Activated naive CD4-positive, alpha-beta T cell treated with anti-CD3 and anti-CD28 coated beads, Interleukin-2, amount 50 U/mL, for 72 hours (primary cell): ENCODE measurements at places on chromosomes 12 and 14.

DNA sequence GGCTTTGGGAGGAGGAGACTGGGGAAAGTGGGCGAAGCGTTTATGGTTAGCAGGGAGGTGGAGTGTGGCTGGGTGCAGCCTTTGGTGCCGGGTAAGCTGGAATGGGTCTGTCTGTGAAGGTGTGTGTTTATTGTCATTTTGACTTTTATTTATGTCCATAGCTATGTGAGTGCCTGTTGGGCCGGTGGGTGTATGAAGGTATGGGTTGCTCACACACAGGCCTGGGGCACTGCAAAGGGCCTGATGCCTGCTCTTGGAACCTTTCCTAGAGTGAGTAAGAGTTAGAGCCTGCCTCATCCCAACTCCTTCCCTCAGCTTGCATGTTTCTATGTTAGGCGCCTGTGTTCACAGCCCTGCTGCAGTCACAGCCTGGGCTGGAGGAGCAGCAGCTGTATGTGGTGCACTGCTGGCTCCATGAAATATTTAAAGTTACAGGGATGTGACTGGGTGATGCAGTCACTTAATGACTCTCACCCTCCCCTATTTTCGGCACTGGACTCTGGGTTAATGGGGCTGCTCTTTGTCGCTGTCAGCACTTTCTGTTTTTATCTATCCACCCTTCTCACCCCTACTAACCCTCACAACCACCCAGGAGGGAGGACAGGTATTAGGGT, 2.6 kb upstream of the PPP1R1A start:
- no peak for DNase-seq

- no peak for DNase-seq
These were observed 1.3 kb upstream of the PTGDR start for GRCh38 chr14:52266179-52266578.

DNA sequence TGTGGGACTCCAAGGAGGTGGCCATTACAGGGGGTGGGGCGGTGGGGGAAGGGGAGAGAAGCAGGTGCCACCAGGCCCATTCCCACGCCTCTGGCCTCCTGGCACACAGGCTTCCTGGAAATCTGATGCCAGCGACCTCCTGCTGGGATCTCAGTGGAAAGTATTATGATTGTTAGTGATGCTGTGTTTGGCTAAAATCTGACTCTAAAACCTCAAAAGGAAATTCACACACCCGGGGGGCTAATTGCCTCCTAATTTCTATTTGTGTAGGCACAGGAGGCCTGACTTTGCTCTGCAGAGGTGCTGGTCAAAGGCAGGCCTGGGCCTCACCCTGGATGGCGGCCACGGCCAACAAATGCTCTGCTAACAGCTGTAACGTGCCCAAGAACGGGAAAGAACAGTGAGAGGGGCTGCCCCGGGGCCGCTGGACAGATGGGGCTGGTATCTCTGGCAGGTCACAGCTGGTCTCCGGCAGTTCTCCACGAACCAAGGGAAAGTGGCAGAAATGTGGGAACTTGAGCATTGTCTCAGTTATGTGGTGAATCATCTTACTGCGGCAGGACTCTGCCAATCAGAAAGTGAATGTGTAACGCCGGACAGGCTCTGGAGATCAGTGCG, 14.3 kb downstream of the FAM181A start:
- no peak for DNase-seq

GRCh38 chr14:104689881-104690711, 678 bp downstream of the INF2 start:
- DNase-seq = no peak

- no peak for DNase-seq
These were observed 9.0 kb upstream of the CLEC4D start for GRCh38 chr12:8504351-8504750.
